ENCODE measurements at places on chromosomes 6 and 20.

GRCh38 chr6:76707630-76708029 is 635.2 kb upstream of the IMPG1 start:
- DNase-seq = no peak

GRCh38 chr20:2300420-2300819 is 4.6 kb downstream of the TGM3 start:
- no peak for DNase-seq

DNA sequence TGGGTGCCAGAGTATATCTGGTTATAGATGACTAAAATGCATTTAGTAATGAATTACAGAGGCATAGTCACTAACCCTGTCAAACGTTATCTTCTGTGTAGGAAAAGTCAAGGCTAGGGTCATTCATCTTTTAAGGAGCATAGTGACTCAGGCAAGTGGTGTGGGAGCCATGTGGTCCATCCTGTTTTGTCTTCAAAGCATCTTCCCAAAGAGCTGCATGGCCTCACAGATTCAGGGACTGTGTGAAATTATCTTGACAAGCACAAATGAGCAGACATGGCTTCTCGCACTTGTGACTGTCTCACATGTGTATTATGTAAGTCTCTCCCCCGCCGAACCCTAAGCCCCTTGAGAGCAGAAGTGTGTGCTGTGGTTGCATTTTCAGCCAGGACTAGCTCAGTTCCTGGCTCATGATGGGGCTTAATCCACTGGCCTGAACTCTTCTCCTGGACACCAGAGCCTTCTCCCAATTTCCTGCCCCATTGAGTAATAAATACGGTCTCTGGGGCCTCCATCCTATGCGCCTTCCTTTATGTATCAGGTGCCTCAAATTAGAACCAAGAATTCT is 769.1 kb downstream of the QKI start:
- DNase-seq = no peak

DNA sequence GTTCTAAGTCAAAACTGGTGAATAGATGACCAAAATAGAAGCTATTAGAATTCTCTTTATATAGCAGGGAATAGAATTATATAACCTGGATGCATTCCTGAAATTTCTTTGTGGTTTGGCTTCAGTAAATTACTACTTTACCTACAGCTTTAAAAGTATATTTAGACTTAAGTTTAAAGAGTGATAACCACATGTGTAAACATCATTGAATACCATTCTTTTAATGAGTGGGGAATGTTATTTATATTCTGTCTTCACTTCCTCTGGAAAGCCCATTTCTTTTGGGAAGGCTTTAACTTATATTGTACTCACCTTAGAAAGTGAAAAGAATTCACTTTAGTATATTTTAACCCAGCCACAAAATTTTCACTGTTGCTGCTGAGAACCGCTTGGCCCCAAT is 39.1 kb downstream of the PLEKHG1 start:
- DNase-seq = no peak

DNA sequence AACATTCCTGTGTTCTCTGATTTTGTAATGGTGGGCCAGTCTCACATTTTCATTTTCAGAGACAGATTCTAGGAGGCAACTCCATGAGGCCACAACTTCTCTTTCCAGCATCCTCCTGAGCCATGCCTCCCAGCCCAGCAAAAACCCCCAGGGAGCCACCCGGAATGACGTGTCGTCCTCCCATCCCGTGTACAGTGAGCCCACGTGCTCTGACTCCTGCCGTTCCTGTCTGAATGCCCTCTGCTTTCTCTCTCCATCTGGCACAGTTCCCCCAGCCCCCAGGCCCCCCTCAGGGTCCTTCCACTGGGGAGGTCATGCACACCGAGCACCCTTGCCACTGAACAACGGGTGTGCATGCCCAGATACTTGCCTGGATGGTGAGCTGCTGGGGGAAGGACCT is 38.0 kb downstream of the C20orf203 start:
- no peak for DNase-seq

All from activated CD4-positive, alpha-beta T cell treated with anti-CD3 and anti-CD28 coated beads, Interleukin-2, Interleukin-4, amounts not matched to agents 100 ng/mL and 50 ng/mL, durations not matched to agents 16 hours and 8 hours (primary cell).